Activated naive CD8-positive, alpha-beta T cell treated with anti-CD3 and anti-CD28 coated beads, Interleukin-2, amount 50 U/mL, for 16 hours (primary cell): ENCODE measurements at places on chromosomes 12 and 14.

DNA sequence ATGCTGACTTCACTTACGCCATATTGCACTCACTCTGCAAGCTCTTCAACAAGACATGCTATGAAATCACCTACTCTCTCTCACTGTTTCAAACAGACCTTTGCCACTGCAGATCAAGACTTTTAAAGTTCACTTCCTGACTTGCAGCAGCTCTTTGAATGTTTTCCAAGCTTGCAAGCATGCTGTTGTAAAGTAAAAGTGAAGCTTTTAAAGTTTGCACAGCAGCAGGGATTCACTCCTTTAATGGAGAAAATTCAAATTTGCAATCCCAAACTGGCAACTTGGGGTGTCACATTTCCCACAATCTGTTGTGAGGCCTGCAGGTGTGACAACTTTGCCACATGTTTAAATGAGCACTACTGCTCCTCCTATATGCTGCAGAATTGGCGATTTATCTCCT is 270.9 kb downstream of the ALX1 start:
- DNase-seq = no peak

GRCh38 chr12:89525305-89525823 is 483 bp downstream of the POC1B start:
- DNase-seq = no peak

DNA sequence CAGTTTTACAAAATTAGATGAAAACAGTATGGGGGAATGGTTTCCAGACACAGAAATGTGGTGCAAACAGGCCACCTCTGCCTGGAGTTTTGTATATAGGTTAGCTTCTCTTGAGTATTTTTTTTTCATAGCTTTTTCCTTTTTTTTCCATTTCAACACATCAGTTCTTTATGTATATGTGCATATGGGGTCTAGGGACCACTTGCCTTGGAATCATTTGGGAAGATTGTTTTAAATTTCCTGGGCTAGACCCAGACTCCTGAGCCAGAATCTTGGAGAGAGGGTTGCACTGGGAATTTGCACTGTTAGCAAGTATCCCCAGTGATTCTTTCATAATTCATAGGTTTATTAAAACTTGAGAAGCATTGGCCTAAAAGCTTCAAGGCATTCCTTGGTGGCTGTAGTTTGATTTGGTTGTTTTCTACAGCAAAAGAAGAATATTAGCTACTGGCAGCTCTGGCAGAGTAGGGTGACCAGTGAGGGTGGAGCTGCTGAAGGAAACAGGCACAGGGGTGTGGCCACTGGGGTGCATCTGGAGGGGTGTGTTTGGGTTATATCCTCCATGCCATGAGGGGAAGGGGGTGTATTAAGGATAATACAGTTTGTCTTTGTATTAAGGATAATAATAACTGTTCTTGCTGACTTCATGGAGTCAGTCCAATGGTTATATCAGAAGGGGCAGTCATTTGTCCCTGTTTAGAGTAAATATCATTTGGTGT is 22.8 kb downstream of the PPP1R36 start:
- DNase-seq = no peak

DNA sequence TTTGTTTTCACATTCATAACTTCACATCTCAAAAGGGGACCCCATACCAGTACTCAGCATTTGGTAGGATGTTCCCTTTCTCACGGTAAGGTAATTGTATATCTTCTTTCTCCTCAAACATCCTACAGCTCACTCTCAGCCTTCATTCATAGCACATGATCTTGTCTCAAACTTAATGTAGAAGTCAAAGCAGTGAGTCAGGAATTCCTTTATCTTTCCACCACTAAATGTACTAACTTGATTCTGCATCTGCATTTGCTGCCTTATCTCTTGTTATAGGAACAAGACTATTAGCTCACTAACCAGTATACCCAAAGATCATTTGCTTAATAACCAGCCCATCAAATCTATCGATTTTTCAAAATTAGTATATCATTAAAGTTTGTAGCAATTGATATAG is 22.9 kb downstream of the CPSF2 start:
- DNase-seq = no peak

- no peak for DNase-seq
Observed at GRCh38 chr12:51071663-51072062, 11.7 kb downstream of the CSRNP2 start.

DNA sequence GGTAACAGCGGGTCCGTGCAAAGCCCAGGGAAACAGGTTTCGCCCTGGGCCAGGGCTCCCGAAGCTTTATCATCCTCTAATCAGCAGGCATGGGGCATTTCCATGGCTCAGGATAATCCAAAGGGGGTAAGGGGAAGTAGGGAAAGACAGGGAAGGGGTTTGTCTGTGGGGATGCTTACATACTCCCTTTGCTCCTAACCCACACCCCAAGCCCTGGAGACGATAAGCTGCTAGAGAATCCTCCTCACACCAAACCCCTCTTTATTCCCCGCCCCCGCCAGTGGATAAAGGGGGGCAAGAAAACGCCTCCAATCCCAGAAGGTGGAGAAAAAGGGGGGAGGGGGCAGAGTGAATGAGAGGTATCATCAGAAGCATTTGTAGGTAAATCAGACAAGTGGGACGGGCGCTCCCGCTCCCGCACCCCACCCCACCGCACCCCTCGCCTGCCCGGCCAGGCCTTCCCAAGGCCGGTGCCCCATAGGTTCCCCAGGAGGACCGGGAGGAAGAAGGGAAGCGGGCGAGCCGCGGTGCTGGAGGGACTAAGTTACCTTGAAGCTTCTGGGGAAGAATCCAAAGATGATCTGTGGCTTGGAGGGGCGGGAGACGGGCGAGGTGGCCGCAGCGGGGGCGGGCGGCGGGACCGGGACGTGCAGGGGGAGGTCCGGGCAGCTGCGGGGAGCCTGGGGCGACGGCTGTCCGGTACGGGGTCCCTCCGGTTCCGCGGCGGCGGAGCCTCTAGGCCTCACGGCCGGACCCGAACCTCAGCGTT is 762 bp downstream of the PPP2R5E start:
- no peak for DNase-seq

GRCh38 chr14:97930166-97930565 is 1133.0 kb downstream of the VRK1 start:
- DNase-seq = no peak

DNA sequence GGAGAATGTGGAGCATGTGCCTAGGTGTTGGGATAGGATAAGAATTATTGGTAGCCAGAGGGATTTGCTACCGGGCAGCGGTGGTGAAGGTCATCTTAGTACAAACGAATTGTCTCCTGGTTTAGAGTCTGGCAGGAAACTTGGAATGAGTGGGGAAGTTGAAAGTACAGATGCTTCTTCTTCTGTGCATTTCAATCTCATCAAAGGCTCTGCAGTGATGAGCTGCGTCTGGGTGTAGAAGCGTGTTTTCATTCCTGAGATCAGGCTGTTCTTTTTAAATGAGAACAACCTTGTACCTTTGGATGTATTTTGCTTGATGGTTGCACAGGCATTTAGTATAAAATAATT is 2.1 kb downstream of the WNK1 start:
- DNase-seq = no peak

DNA sequence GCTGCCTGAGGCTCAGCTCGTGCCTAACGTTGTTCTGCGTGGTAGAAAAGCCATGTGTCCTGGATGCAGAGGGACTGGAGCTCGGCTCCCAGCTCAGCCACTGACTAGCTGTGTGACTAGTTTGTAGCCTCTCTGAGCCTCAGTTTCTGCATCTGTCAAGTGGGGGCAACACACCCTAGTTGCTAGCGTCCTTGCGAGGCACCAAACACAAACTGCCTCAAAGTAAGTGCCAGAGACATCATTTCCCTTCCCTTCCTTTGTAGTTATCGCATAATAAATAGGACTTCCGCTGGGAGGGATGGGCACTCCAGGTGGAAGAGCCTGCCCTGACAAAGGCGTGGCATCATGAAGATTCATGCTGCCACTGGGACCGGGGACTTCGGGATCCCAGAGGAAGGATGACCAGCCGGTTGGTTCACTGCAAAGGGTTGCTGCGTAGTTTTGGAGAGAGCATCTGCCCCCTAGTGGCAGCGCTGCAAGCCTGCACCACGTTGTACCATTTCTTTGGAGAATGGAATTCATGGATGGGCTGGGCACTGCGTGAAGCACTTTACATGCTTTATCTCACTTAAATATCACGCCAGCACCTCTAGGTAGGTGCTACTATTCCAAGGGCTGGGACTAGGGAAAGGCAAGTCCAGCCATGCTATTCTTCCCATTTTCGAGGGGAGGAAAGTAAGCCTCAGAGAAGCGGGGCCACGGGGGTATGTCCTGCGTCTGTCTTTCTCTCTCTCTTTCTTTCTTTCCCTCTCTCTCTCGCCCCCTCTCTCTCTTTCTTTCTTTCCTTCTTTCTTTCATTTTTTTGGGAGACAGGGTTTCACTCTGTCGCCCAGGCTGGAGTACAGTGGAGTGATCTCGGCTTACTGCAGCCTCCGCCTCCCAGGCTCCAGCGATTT is 4.6 kb downstream of the CCDC197 start:
- no peak for DNase-seq

GRCh38 chr14:74911704-74912103 is 11.4 kb downstream of the RPS6KL1 start:
- DNase-seq = no peak

DNA sequence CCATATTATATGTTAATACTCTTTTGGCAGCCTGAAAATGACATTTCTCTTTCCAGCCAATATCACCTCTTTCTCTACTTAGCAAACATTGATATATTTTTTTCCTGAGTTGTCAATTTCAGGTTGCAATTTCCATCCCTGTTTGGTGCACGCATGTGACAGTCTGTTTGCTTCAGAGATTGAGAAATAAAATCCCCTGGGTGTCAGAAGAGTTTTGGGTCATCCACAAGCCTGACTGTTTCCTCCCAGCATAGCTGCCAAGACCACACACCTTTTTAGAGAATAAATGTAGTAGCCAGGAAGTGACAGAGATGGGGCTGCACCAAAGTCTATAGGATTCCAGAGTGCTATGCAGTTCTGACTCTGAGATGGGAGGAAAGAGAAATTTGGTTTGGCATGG is 144.9 kb upstream of the NOS1 start:
- DNase-seq = no peak

- DNase-seq = no peak
Observed at GRCh38 chr14:85958069-85958468, 428.1 kb downstream of the FLRT2 start.

- DNase-seq = no peak
Observed at GRCh38 chr14:100649173-100649519, 61.9 kb upstream of the BEGAIN start.

DNA sequence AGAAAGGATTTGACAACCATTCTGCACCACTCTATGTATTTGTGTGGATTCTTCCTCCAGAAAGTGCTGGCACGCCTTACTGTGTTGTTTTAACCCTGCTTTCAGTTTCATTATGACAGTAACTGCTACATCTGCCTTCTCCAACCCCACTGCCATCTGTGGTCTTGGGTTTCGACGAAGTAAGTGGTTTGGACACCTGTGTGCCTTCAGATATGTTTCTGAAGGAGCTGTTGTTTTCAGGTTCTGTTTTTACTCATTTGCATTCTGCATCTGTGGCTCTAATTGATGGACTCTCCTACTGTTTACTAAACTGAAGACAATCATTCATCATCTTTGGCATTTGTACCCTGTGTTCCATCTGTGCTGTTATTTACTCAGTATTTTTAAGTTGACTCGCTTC is 4.1 kb downstream of the TSHR start:
- peak; percentile 22 for DNase-seq

DNA sequence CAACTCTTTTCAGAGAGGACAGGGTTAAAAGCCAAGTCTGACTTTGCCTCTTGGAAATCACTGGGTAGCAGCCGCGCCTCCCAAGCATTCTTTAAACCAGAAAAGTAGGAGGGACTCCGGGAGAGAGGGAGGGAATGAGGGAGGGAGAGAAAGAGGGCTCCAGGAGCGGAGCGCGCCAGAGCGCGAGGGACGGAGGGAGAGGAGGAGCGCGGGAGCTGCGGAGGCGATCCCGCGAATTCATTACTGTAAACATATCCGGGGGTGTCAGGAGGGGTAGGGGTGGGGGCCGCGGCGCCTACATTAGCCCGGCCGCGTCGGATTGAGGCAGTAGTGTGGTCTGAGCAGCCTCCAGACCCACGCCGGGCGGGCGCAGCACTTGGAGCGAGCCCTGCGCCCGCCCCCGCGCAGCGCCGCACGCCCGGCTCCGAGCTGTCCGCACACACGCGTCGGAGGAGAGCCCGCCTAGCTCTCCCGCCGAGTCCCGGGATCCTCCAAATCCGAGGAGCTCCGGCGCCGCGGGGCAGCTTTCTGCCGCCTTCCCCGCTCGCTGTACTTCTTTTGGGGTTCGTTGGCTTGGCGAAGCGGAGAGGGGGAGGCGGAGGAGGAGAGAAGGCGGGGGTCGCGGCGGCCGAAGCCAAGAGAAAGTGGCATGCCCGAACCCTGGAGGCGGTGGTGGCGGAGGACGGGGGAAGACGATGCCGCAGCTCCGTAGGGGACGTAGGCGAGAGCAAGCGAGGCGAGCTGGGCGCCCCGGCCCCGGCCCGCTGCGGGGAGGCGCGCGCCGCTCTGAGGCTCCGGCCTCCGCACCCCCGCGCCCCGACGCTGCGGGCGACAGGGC is 3.3 kb downstream of the FLRT2 start:
- no peak for DNase-seq

DNA sequence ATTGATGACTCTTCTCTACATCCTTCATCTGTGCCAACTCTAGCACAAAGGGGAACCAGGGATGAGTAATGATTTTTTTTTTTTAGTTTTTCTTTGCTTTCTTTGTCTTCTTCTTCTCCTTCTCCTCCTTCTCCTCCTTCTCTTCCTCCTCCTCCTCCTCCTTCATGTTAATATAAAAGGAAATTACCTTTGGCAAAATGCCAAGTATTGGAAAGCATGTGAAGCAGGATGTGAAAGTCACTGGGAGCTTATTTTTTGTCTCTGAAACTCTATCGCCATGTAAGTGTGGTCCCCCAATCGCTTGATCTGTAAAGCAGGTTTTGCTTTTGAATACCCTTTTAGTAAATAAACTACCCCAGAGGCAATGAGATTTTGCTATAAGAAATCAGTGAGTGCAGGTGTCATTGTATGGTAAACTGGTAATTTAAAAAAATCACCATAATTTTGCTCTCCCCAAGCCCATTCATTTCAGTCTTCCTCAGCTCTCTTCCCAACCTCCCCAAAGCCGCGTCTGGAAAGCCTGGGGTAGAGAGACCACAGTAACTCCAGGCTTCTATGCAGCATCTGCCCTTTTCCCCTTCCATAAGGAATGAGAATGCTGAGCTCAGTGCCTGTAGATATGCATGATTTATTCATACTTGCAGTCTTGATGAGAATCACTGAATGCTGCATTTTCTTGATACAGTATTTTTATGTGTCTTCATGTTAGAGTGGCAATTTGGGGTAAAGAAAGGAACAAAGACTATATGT is 388.7 kb downstream of the TMEM117 start:
- no peak for DNase-seq

- no peak for DNase-seq
Observed at GRCh38 chr12:67202678-67203012, 66.5 kb upstream of the CAND1 start.

DNA sequence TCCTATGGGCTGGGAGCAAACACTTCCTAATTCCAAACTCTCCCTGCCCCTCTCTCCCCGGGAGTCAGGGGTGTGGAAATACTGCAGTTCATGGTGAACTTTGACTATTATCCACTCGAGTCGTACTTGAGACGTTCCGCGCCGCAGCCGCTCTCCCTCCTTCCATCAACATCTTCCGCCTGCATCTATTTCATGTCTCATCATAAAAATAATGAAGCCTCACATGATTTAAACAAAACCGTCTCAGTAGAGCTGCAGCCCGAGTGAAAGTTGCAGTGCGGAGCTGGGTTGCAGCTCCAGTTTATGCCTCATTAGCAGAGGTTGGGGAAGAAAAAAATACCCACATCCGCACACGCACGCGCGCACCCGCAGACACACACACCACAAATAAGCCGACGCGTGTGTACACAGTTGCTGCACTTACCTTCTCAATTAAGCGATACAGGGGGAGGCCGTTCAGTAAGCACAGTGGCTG is 283 bp downstream of the LMO3 start:
- DNase-seq = no peak

- no peak for DNase-seq
Observed at GRCh38 chr14:96514694-96515093, 12.5 kb downstream of the PAPOLA start.
